ENCODE measurements at places on chromosomes 4 and X.

DNA sequence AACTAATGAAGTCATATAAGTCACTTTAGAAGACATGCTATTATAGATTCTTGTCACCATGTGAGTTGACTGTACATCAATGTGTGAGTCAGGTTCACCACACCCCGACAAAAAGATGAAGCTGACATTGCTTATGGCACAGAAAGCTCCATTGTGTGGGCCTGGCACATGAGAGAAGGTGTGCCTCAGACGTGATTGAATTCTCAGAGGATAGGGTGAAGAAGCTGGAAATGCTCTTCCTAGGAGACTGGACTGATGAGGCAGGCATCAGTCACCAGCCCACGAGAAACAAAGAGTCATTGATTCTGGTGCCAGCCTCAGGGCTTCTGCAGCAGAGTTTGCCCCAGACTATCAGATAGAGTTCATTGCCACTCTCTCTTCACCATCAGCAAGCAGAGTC, 35.9 kb upstream of the LRAT start:
- DNase-seq, result no peak

DNA sequence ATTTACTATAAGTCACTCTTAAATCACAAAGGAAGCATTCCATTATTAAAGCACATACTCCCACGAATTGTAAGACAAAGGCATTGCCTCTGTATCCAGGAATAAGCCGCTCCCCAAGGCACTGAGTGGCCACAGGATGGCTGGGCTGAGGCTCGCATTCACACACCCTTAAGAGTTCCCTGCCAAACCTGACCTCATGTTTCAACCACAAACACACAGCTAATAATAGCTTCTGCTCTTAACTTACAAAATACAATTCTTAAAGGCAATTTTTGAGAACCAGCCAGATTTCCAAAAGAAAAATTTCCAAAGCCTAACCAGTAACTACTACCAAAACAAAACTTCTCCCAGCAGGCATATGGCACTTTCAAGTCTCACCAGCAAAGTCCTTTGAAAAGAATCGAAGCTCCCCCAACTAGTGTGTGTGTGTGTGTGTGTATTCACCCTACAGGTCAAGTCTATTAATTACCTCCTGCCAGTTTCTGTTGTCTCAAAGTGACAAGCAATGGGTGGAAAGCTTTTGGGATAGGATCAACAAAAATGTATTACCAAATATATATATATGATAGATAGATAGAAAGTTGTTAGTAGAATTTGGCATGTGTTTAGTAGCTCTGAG, 36.0 kb downstream of the ARHGAP6 start:
- peak; percentile 50 for DNase-seq

DNA sequence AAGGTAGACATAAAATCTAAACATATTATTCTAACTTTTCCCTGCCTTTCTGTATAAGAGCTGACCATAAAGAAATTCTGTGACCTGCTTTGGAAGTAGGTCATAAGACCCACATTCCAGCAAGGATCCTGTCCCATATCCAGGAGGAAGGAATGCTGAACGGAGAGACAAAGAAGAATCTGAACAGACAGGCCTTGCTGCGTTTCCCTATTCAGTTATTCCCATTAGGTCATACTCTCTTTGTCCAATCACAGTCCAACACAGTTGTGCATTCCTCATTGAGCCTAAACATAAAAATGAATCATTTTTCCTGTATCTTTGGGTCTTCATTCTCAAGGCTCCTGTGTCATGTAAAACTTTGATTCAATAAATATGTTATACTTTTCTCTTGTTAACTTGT, 287.6 kb upstream of the TAPT1 start:
- no peak for DNase-seq

DNA sequence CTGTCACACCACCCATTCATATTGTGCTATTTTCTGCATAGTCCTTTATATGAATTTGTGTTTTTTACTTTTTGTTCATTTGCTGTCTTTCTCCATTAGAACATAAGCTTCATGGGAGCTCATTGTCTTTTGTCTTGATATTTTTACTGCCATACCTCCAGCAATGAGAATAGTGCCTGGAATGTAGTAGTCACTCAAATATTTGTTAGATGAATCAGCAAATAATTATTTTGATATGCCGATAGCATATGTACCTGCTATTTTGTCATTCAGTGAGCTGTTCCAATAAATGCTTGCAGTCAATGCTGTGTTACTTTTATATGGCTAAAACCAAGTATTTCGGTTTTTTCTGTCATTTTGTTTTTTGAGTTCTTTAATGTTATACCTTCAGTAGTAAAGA, 43.5 kb upstream of the SLC25A31 start:
- DNase-seq, result no peak

DNA sequence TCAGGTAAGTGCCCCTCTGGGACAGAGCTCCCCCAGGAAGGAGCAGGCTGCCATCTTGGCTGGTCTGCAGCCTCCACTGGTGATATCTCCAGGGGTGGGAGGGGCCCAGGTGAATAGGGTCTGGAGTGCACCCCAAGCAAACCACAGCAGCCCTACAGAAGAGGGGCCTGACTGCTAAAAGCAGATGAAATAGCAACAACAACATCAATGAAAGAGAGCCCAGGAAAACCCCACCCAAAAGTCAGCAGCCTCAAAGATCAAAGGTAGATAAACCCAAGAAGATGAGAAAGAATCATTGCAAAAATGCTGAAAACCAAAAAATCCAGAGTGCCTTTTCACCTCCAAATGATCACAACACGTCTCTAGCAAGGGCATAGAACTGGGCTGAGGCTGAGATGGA, 92.5 kb upstream of the PAGE3 start:
- no peak for DNase-seq

DNA sequence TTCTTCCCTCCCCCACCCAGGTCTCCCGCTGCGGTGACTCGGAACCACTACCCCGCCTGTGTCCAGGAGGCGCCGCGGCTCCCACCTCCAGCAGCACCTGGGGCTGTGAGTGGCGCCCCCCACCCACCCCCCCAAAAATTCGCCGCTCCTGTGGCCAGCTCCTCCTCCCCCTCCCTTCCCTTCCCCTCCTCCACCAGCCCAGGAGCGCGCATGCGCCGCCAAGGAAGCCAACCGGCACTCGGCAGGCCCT, 278 bp downstream of the CLOCK start:
- no peak for DNase-seq

GRCh38 chr4:168059251-168059650, 33.1 kb upstream of the ANXA10 start:
- peak; percentile 44 for DNase-seq

GRCh38 chr4:158356301-158356700, 146.0 kb downstream of the TMEM144 start:
- DNase-seq, result no peak

- DNase-seq, result peak; percentile 54
Measured at GRCh38 chrX:850471-850916, 219.9 kb downstream of the SHOX start.

- no peak for DNase-seq
Measured at GRCh38 chr4:87005690-87006425, 71.0 kb downstream of the AFF1 start.

DNA sequence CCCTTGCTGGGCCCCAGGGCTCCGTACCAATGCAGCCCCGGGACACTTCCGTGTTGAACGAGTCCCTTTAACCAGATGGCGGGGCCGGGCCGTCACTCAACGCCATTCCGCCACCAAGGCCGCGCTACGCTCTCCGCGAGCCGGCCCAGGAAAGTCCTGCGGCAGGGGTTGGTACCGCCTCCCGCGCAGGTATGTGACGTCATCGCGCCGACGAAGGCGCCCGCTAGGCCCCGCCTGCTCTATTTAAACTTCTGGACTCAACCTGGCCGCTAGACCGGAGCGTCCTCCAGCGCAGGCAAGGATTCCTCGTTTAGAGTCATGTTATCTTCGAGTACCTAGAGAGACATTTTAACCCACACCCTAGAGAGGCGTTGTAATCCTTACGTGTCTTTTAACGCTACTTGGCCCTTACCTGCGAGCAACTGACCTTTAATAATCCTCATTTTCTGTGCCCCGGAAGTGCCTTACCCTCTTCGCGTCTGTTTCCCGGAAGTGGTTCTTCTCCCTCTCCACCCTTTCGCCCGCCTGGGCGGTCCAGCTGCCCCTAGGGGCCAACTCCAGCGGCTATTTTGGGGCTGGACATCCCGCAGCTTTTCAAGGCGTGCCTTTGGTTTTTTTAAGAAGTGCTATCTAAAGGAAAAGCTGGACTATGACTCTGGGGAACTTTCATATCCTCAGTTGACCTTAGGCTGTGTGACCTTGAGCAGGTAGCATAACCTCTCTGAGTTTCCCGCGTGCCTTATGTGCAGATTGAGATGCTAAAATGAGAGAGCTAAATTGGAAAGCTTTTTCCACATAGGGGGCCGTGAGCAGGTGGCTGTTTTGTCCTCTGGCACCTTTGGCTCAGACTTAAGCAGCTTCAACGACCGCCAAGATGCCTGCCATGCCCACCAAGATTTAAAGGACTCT, at the start of gene PNPLA4:
Gene PNPLA4, minus strand, starts transcription at position 155 of the 909 bp plus-strand sequence. CDS start 1,294 bp downstream, outside the sequence.
- DNase-seq, result peak; percentile 36

DNA sequence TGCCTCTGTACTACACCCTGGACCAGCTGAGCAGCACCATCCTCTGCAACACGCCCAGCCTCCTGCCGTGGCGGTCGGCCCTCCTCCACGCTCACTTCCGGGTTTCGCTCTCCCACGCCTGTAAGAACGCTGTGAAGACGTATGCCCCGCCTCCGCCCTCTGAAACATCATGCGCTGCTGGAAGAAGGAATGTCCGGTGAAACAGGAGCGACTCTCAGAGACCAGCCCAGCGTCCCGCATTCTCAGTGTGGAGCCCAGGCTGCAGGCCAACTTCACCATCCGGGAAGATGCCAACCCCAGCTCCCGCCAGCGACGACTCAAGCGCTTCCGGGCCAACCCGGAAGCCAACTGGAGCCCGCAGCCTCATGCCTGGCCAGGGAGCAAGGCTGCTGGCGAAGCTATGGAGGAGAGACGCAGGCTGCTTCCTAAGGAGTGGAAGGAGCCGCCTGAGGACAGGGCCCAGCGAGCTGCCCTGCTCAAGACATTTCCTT, 186.1 kb upstream of the SLITRK2 start:
- DNase-seq, result no peak

DNA sequence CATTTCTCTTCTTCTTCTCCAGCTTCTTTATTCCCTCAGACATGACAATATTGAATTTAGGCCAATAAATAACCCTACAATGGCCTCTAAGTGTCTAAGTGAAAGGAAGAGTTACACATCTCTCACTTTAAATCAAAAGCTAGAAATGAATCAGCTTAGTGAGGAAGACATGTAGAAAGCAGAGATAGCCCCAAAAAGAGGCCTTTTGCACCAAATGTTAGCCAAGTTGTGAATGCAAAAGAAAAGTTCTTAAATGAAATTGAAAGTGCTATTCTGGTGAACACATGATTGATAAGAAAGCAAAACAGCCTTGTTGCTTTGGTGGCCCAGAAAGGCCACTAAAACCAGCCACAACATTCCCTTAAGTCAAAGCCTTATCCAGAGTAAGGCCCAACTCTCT, 146.2 kb upstream of the HHIP start:
- DNase-seq, result no peak

DNA sequence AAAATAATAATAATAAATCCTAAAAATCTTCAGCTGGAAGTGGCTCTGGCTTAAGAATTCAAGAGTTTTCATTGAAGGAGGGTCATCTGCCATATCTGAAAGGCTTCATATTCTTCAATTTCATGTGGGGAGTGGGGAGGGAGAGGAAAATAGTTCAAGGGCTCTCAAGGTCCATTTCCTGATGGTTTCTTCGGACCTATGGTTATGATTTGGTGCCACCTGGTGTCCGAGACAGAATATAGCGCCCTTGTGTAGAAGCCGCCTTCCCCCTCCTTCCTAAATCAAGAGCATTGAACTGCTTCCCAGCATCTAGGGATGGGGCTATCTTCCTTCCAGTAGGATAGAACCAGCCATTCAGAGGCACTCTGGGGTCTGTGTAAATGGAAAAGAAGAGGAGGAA, 34.3 kb downstream of the NLGN3 start:
- DNase-seq, result peak; percentile 20

GRCh38 chr4:180665994-180666824, 1577.0 kb upstream of the TENM3 start:
- DNase-seq, result peak; percentile 28

DNA sequence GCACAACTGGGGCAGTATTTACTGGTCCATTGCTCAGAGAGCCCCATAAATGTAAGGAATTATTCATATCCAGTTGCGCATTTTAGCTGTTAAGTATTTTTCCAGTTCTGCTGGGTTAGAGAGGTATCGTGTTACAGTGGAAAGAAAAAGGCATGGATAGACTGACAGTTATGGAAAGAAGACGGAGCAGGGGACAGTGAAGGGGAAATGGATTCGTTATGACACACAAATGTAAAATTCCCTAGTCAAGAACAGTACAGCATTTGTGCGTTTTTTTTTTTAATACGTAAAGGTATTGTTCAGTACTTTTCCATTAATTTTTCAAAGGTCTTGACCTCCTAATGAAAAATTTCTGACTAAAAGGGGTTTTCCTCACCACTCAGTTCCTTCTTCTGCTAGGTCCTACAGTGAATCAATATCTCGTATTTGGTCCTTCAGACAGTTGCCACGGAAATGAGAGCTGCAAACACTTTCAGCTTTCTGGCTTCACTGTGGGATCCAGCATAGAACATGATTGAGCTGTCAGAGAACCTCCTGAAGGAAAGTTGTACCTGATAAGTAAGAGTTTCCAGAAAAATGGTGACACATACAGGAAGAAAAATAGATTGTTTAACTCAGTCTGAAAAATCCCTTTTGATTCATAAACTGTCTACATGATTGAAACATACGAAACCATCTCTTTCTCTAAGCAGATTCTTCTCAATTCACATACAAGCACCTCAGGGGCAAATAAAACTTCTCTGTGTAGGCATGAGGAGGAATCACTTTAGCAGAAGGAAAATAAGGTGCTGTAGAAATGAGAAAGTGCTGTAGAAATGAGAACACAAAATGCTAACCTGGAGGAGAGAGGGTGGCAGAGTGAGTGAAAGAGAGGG, 21.8 kb upstream of the BBS12 start:
- no peak for DNase-seq

- no peak for DNase-seq
Measured at GRCh38 chr4:104064646-104065577, 345.1 kb upstream of the TACR3 start.

DNA sequence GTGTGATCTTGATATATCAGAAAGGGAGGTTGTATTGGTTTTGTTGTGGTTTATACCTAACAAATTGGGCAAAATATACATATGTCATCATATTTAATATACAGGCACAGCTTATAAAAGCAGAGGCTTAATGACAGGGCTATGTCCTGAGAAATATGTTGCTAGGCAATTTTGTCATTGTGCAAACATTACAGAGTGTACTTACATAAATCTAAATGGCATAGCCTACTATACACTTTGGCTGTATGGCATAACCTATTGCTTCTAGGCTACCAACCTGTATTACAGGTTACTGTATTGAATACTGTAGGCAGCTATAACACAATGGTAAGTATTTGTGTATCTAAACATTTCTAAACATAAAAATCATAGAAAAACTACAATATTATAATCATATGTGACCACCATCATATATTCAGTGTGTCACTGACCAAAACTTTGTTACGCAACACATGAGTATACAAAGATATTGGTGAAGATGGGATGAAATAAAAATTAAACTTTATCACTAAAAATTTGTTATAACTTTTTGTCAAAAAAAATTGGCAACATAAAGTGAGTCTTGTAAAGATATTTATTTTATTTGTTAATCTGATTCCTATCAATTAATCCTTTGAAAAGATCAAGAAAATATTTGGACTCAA, 414.0 kb upstream of the HS3ST1 start:
- no peak for DNase-seq

Data from fibroblast of skin of left biceps (primary cell).